ENCODE measurements at places on chromosomes 1 and 21.

- DNase-seq, result no peak
These were observed 7.8 kb downstream of the PLOD1 start for GRCh38 chr1:11942280-11942679.

DNA sequence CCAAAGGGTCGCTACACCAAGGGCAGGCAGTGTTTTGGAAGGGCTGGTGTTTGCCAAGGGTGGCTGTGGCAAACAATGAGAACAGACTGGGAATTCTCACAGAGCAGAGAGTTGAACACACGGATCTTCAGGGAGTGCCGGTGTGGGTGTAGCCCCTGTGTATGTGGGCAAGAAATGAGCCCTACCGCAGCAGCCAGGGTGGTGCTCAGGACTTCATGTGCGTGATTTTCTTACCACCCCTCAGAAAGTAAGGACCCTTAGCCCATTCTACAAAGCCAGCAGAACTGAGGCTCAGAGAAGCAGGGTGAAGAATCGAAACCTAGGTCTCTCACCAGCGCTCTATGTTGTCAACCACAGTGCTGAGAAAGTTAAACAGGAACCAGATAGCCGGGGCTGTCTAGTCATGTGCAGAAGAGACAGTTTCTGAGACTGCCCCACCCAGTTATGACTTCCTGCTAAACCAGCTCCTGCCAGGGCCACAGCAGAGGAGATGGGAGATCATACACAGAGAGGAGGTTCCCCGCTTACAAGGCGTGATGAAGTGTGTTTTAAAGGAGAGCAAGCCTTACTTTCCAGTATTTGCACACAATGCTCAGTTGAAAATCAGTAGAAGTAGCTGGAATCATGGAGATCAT lies 21.9 kb upstream of the MORC3 start:
- DNase-seq, result peak; percentile 48

GRCh38 chr1:24384251-24385090 lies 29.1 kb downstream of the STPG1 start:
- DNase-seq, result peak; percentile 46

DNA sequence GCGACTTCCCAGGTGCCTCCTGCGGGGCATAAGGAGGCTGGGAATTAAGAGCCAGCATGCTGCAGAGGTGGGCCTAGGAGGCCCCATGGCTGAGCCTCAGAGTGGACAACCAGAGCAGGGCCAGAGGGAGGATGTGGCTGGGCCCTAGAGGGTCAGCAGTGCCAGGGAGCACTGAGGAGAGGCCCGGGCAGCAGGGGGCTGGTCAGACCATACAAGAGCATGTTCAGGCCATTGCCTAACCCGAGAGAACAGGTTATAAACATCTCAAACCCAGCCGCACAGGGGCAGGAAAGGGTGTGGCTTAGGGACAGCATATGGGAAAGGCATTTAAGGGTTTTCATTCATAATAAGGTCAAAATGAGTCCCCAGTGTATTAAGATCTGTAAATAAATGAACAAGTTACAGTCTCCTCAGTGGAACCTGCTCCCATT lies 51.1 kb downstream of the IER5 start:
- no peak for DNase-seq

- DNase-seq, result no peak
These were observed 185.5 kb upstream of the NFIA start for GRCh38 chr1:60896701-60897363.

DNA sequence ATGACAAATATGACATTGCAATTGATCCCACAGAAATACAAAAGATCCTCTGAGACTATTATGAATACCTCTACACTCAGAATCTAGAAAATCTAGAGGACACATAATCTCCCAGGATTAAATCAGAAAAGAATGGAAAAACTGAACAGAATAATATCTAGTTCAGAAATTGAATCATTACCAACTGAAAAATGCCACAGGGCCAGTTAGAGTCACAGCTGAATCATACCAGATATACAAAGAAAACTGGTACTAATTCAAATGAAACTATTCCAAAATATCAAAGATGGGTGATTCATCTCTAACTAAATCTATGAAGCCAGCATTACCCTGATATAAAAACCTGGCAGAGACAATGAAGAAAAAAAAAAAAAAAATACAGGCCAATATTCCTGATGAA lies 149.3 kb downstream of the BRINP3 start:
- no peak for DNase-seq
